ENCODE measurements at places on chromosomes 7 and 10. TPM values are rescaled to one million over a fixed set of nuclear protein-coding genes. Genes with fewer than 3 reads are reported as not detected.

ADRA2A gene
- not detected for total RNA-seq

ZNF503 gene
- 112 TPM for total RNA-seq

OPN1SW gene
- total RNA-seq = not detected

OR6B1 gene
- total RNA-seq = not detected

CXCL12 gene
- 128 TPM for total RNA-seq

AOC1 gene
- not detected for total RNA-seq

PRSS2 gene
- total RNA-seq = 2.9 TPM

Measured in epithelial cell of alveolus of lung (primary cell).